ENCODE measurements at places on chromosomes 5 and 9. TPM values are rescaled to one million over a fixed set of nuclear protein-coding genes. Genes with fewer than 3 reads are reported as not detected.

DNA sequence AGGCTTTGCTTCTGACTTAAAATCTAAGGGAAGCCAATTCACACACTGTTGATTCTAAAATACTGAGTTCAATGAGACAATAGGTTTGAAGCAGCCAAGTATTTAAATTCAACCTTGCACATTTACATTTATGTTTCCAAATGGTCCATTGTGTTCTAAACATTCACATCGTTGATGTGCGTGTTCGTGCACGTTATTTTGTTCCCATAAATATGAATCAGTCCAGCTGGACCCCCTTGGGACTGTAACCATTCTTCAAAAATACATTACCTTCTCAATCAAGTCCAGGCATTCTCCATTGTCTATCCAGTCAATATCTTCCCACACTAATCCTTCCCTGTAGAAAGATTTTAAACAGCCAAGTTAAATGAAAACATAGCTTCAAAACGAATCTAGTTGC lies 146.4 kb upstream of the RETREG1 start:
- H3K4me3 ChIP-seq: no peak overlapping the region
- no peak overlapping the region for H3K27ac ChIP-seq
- H3K27me3 ChIP-seq: no peaks in the 10 kb centered on the region
- no peak for DNase-seq
- H3K36me3 ChIP-seq: no peaks in the 10 kb centered on the region

DNA sequence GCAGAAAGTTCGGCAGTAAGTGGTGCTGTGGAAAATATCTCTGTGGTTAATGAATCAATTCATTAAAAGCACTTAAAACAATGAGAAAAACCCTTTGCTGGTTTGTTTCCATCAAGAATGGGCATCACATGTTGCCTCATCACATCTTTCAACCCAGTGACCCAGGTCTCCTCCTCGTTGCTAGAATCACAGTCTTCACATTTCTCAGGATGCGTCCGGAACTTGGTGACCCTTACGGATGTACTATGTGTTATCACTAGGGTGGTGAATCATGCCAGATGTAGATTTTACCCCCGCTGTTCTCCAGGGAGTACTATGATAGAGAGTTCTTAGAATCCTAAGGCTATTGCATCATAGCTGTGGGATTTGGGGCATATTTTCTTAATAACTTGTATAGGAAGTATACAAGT lies 217.9 kb upstream of the KLF4 start:
- no peak for DNase-seq
- no peak overlapping the region for H3K4me3 ChIP-seq
- no peak overlapping the region for H3K27ac ChIP-seq
- no peaks in the 10 kb centered on the region for H3K27me3 ChIP-seq
- H3K36me3 ChIP-seq: no peaks in the 10 kb centered on the region

OMD gene
- not detected for polyA plus RNA-seq

ECSCR gene
- 13.7 TPM for polyA plus RNA-seq

- H3K4me1 ChIP-seq: peaks cover 21% of the 10 kb centered on the region
- no peaks in the 10 kb centered on the region for H3K36me3 ChIP-seq
- H3K27me3 ChIP-seq: no peaks in the 10 kb centered on the region
- peak overlapping the region; percentile 40 for H3K27ac ChIP-seq
- DNase-seq: peak; percentile 74
- no peak overlapping the region for H3K4me3 ChIP-seq
Observed at GRCh38 chr5:95863383-95863757, 40.8 kb upstream of the GLRX start.

PCDHB14 gene
- 1.0 TPM for polyA plus RNA-seq

SGCD gene
- 2.4 TPM for polyA plus RNA-seq

- no peak for DNase-seq
- no peaks in the 10 kb centered on the region for H3K36me3 ChIP-seq
- no peaks in the 10 kb centered on the region for H3K27me3 ChIP-seq
- H3K4me3 ChIP-seq: peak overlapping the region; percentile 5
- no peaks in the 10 kb centered on the region for H3K4me1 ChIP-seq
Observed at GRCh38 chr5:158880483-158881001, 219.2 kb downstream of the EBF1 start.

- H3K4me1 ChIP-seq: no peaks in the 10 kb centered on the region
- H3K27ac ChIP-seq: no peak overlapping the region
Observed at GRCh38 chr5:98975223-98975622, 46.4 kb upstream of the CHD1 start.

- no peaks in the 10 kb centered on the region for H3K27me3 ChIP-seq
- H3K27ac ChIP-seq: no peak overlapping the region
- no peaks in the 10 kb centered on the region for H3K36me3 ChIP-seq
- H3K4me3 ChIP-seq: no peak overlapping the region
- no peak for DNase-seq
Observed at GRCh38 chr5:76144513-76145274, 61.5 kb downstream of the SV2C start.

SPOCK1 gene
- polyA plus RNA-seq: 2.8 TPM

- H3K4me1 ChIP-seq: no peaks in the 10 kb centered on the region
- H3K27ac ChIP-seq: no peak overlapping the region
- H3K36me3 ChIP-seq: no peaks in the 10 kb centered on the region
- no peak for DNase-seq
Observed at GRCh38 chr9:110031511-110032173, 176.3 kb downstream of the C9orf152 start.

GRCh38 chr5:178081571-178082243 lies 31.6 kb upstream of the N4BP3 start:
- H3K27me3 ChIP-seq: peaks cover 8% of the 10 kb centered on the region
- no peaks in the 10 kb centered on the region for H3K36me3 ChIP-seq
- H3K4me3 ChIP-seq: no peak overlapping the region
- no peak for DNase-seq

GRCh38 chr5:179304466-179304865 lies 40.8 kb downstream of the ADAMTS2 start:
- no peaks in the 10 kb centered on the region for H3K36me3 ChIP-seq
- peaks cover 13% of the 10 kb centered on the region for H3K4me1 ChIP-seq
- no peak for DNase-seq
- H3K27me3 ChIP-seq: no peaks in the 10 kb centered on the region
- H3K27ac ChIP-seq: peak overlapping the region; percentile 13
- no peak overlapping the region for H3K4me3 ChIP-seq

- H3K4me3 ChIP-seq: no peak overlapping the region
- no peaks in the 10 kb centered on the region for H3K36me3 ChIP-seq
- no peak for DNase-seq
- no peaks in the 10 kb centered on the region for H3K27me3 ChIP-seq
Observed at GRCh38 chr5:72951671-72952468, 4.0 kb upstream of the FCHO2 start.

GRCh38 chr9:137891588-137892423 lies 14.2 kb downstream of the CACNA1B start:
- H3K27me3 ChIP-seq: no peaks in the 10 kb centered on the region
- no peaks in the 10 kb centered on the region for H3K36me3 ChIP-seq
- DNase-seq: no peak
- no peak overlapping the region for H3K4me3 ChIP-seq
- no peak overlapping the region for H3K27ac ChIP-seq

AQP7 gene
- polyA plus RNA-seq: 2.4 TPM

DNA sequence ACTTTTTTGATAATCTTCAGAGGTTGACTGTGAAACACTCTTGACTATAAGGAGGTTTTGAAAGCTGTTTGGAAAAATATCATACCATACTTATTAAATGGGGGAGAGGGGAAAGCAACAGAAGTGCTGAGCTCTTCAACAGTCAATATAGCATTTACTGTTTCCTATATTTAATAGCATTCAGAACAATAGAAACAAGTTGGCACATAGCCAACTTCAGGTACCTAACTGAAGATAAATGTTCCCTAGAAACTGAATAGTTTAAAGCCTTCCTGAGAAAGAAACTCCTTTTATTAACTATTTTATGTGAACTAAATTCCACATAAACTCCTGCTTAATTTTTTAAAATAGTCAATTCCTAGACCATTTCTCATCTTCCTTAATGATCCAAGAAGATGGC lies 26.3 kb downstream of the SLC31A1 start:
- H3K27ac ChIP-seq: no peak overlapping the region
- H3K4me1 ChIP-seq: no peaks in the 10 kb centered on the region
- no peaks in the 10 kb centered on the region for H3K36me3 ChIP-seq
- no peak for DNase-seq
- no peak overlapping the region for H3K4me3 ChIP-seq
- no peaks in the 10 kb centered on the region for H3K27me3 ChIP-seq

GRCh38 chr9:85212887-85213286 lies 528.9 kb downstream of the AGTPBP1 start:
- no peaks in the 10 kb centered on the region for H3K27me3 ChIP-seq
- no peaks in the 10 kb centered on the region for H3K36me3 ChIP-seq
- no peak overlapping the region for H3K27ac ChIP-seq

CARTPT gene
- polyA plus RNA-seq: not detected

FAM114A2 gene
- 12.2 TPM for polyA plus RNA-seq

MYOZ3 gene
- polyA plus RNA-seq: 0.92 TPM

GRCh38 chr5:44245935-44246334 lies 143.3 kb downstream of the FGF10 start:
- H3K4me3 ChIP-seq: no peak overlapping the region
- no peak for DNase-seq
- H3K27me3 ChIP-seq: no peaks in the 10 kb centered on the region
- H3K27ac ChIP-seq: no peak overlapping the region
- H3K4me1 ChIP-seq: no peaks in the 10 kb centered on the region
- no peaks in the 10 kb centered on the region for H3K36me3 ChIP-seq

DNA sequence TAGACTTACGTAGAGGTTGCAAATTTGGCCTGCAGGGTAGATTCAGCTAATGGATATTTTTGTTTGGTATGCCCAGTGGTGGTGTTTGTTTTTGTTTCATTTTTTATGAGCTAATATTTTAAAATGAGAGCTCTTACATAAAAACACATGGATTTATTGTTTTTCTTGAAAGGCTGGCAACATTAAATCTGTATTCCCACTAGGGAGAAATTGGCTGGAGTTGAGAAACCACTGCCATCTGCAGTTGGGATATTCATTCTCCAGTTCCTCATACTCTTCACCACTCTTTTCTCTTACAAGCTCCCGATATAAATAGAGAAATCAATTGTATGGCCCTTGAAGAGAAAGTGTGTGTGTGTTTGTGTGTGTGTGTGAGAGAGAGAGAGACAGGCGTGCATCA lies 143.3 kb downstream of the ALDH1A1 start:
- H3K4me1 ChIP-seq: no peaks in the 10 kb centered on the region
- no peak for DNase-seq
- no peak overlapping the region for H3K27ac ChIP-seq
- no peak overlapping the region for H3K4me3 ChIP-seq
- H3K36me3 ChIP-seq: no peaks in the 10 kb centered on the region

ADCY2 gene
- polyA plus RNA-seq: 0.69 TPM

MOB3B gene
- 23.4 TPM for polyA plus RNA-seq

DNA sequence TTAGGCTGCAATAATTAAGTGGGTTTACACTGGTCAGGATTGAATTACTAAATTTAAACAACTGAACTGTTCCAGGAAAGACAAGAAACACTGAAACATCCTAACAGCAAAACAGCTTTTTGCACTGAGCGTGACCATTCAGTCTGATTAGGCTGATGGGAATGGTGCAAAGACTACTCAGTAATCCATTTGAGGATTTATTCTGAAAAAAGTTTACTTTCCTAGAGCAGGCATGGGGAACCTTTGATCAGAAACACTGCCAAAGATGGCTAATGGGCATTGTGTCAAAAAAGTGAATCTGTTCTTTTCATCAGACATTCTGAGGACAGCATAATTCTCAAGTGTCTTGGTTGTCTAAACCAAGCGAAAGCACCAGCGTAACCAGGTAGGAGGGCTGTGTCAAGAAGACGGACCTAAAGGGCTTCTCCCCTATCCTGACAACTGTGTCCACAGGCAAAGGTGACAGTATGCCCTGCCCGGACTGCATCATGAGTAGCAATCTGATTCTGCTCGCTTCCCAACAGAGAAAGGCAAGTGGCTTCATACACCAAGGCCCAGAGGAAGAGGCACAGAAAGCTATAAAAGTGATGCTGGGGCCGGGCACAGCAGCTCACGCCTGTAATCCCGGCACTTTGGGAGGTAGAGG lies 33.3 kb downstream of the FBXW2 start:
- DNase-seq: no peak
- no peak overlapping the region for H3K4me3 ChIP-seq
- peaks cover 9% of the 10 kb centered on the region for H3K4me1 ChIP-seq

SHISAL2B gene
- not detected for polyA plus RNA-seq

DNA sequence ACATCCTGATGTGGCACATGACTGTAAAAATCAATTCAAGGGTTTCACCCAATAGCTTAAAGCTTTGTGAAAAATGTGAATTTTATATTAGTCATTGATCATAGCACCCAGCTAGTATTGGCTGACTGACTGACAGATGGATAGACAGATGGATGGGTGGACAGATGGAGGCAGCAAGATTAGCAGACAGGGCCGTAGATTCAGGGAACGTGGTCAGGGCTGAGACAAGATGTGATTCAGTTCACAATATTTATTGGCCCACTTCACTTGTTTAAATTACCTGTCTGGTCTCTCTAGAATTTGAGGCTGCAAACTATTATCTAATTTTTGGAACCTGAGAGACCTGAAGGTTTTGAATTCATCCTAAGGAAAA lies 12.0 kb upstream of the PCSK5 start:
- no peaks in the 10 kb centered on the region for H3K4me1 ChIP-seq
- no peak for DNase-seq
- H3K27me3 ChIP-seq: no peaks in the 10 kb centered on the region
- no peak overlapping the region for H3K4me3 ChIP-seq

DNA sequence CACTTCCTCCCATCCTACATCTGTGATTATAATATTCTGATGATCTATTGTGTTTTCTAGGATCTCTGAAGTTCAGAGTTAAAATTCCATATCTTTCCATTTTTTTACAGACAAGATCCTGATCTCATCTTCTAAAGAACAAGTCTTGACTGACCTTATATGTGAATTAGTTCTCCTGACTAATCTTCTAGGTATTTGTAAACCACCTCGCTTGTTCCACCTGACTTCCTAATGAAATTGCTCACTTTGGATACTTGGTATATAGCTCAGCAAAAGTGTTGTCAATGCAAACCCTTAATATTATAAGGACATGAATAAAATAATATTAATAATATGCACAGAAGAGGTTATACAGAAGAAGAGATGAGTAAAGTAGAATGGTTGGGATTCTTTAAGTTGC lies 68.2 kb upstream of the NR4A3 start:
- H3K27ac ChIP-seq: no peak overlapping the region
- H3K4me1 ChIP-seq: no peaks in the 10 kb centered on the region
- no peaks in the 10 kb centered on the region for H3K27me3 ChIP-seq
- no peaks in the 10 kb centered on the region for H3K36me3 ChIP-seq

IL4 gene
- polyA plus RNA-seq: not detected

ANKRD31 gene
- polyA plus RNA-seq: not detected

FAM78A gene
- 0.60 TPM for polyA plus RNA-seq

DNA sequence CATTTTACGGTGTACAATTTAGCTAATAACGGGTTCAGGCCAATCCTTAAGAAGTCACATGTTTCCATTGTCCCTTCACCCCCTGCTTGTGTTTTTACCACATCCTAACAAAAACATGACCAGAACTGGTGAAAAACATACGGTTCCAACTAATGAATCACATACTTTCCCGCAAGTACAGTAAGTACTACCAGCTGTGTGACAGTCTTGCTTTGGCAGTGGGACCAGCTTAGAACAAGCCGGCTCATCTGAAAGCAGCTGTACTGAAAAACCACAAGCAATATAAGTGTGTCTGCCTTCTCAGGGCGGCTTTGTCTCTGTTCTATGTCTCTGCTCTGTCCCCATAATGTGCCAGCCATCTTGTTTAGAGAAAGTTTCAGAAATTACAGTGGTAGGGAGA lies 242.5 kb downstream of the BNC2 start:
- peaks cover 57% of the 10 kb centered on the region for H3K4me1 ChIP-seq
- no peaks in the 10 kb centered on the region for H3K36me3 ChIP-seq
- peak; percentile 84 for DNase-seq
- peak overlapping the region; percentile 66 for H3K27ac ChIP-seq
- H3K4me3 ChIP-seq: no peak overlapping the region

All from sigmoid colon (tissue), 7 donors.